ENCODE measurements at places on chromosomes 2 and 18. TPM values are rescaled to one million over a fixed set of nuclear protein-coding genes. Genes with fewer than 3 reads are reported as not detected.

GRCh38 chr2:172472446-172473033 is 45.2 kb downstream of the ITGA6 start:
- no peak for DNase-seq

- DNase-seq: no peak
These were observed 350.8 kb downstream of the ALK start for GRCh38 chr2:29570539-29570938.

- no peak for DNase-seq
These were observed 196.9 kb upstream of the CWC22 start for GRCh38 chr2:180203972-180204371.

DNA sequence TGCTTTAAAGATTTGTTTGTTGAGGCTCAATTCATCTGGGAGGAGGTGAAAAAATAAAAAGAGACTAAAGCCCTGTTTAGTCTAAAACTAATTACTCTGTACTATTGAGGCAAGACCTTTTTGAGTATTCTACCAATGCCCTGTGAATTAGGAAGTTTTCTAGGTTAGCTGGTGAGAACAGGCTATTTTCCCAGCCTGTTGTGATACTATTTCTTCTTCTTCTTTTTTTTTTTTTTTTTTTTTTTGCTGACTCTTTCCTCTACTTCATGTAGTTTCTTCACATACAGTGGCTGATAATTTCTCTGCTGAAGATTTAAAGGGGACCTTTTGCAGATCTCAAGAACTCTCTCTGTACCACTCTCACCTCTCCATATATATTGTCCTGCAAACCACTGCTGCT is 8.8 kb upstream of the TMEM87B start:
- no peak for DNase-seq

DNA sequence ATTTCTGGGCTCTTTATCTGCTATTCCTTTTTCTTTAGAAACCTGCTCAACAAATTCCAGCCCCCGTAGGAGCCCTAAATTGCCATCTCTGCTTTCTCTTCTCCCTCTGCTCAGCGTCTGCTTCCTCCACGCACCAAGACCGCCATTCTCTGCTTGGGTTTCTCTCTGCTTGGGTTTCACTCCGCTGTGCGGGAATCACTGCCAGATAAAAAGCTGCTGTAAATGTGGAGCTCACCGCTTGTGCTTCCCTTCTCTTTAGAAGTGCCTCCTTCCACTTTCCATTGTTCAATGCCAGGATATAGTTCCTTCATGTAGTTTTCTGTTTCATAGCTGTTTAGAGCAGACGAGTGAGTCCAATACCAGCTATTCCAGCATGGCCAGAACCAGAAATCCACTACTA is 45.9 kb downstream of the TMEM237 start:
- no peak for DNase-seq

- no peak for DNase-seq
These were observed 70.7 kb downstream of the TANK start for GRCh38 chr2:161230959-161231358.

- DNase-seq: no peak
These were observed 6.3 kb downstream of the IL1RL2 start for GRCh38 chr2:102193074-102193473.

GRCh38 chr2:73291093-73291460 is 2.3 kb downstream of the EGR4 start:
- DNase-seq: peak; percentile 81

DNA sequence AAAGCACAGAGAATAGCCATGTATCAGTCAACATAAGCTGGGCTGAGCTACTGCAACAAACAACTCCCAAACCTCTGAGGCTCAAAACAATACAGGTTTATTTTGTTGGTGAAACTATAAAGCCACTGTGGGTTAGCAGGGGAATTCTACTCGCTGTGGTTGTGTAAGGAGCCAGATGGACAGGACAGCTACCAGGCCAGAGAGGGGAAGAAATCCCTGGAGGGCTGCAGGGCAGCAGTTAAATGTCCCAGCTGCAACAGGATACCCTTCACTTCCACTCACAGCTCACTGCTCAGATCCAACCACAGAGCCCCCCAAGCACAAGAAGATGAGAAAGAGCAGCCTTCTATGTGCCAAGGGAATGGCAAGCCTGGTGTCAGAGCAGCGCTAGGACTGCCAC is 245.9 kb upstream of the RAB6C start:
- no peak for DNase-seq

DNA sequence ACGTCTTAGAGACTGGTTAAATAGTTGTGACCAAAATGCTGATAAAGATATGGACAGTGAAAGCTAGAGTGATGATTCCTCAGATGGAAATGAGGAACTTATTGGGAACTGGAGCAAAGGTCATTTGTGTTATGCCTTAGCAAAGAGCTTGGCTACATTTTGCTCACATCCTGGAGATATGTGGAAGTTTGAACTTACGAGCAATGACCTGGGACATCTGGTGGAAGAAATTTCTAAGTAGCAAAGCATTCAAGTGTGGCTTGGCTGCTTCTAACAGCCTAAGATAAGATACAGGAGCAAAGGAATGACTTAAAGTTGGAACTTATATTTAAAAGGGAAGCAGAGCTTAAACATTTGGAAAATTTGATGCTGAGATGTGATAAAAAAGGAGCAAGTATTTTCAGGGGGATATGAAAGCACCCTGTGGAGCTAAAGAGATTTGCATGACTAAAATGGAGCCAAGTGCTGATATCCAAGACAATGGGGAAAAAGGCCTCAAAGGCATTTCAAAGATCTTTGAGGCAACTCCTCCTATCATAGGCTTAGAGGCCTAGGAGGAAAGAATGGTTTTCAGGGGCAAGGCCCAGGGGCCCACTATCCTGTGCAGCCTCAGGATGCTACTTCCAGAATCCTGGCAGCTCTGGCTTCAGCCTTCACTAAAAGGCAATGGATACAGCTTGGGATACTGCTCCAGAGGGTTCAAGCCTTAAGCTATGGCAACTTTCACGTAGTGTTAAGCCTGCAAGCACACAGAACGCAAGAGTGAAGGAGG is 124.1 kb upstream of the KLHL14 start:
- DNase-seq: no peak

DNA sequence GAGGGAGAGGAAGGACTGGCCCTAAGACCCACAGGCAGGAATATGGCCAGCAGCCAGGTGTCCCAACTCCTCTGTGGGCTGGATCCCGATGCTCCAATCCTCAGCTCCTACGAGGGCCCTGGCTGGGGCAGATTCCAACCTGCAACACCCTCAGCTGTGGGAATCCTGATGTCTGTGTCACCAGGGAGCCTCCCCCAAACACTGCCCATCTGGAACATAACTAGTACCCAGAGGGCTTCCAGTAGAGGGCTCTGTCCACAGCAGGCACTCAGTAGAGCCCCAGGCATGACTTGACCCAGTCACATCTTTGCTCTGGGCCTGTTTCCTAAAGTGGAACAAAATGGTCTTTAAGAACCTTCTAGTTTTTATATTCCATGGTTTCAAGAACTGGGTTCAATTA is 20.6 kb upstream of the LOXHD1 start:
- DNase-seq: no peak

DNA sequence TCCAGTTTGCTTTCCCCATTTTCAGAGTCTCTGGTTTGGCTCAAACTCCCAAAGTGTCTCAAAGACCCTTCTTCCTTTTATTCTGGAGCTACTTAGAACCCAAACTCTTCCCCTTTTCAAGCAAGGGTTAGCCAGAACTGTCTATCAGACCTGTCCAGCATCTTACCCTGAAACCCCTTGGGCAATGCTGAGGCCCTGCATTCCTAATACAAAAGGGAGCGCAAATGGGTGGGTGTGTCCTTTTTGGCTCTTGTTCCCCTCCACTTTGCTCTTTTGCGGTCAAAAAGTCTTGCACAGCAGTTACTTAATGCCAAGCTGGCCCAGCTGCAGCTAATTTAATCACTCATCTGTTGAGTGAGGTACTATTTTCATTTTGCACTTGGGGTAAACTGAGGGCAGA is 231.2 kb upstream of the FOSL2 start:
- DNase-seq: no peak

- DNase-seq: no peak
These were observed 798.1 kb downstream of the CPS1 start for GRCh38 chr2:211354481-211354880.

- no peak for DNase-seq
These were observed 87.6 kb downstream of the MAIP1 start for GRCh38 chr2:200042944-200043343.

- no peak for DNase-seq
These were observed 389.2 kb downstream of the FBXO15 start for GRCh38 chr18:73758446-73758845.

DNA sequence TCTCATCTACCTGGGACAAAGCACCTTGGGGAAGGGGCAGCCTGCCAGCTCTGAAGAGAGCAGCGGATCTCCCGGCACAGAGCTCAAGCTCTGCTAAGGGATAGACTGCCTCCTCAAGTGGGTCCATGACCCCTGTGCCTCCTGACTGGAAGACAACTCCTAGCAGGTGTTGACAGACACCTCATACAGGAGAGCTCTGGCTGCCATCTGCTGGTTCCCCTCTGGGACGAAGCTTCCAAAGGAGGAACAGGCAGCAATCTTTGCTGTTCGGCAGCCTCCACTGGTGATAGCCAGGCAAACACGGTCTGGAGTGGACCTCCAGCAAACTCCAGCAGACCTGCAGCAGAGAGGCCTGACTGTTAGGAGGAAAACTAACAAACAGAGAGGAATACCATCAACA is 549.9 kb upstream of the LRATD1 start:
- no peak for DNase-seq

GRCh38 chr18:33924576-33924975 is 300.1 kb downstream of the NOL4 start:
- no peak for DNase-seq

GRCh38 chr2:176129813-176130146 is 275 bp downstream of the HOXD8 start:
- DNase-seq: peak; percentile 35

DNA sequence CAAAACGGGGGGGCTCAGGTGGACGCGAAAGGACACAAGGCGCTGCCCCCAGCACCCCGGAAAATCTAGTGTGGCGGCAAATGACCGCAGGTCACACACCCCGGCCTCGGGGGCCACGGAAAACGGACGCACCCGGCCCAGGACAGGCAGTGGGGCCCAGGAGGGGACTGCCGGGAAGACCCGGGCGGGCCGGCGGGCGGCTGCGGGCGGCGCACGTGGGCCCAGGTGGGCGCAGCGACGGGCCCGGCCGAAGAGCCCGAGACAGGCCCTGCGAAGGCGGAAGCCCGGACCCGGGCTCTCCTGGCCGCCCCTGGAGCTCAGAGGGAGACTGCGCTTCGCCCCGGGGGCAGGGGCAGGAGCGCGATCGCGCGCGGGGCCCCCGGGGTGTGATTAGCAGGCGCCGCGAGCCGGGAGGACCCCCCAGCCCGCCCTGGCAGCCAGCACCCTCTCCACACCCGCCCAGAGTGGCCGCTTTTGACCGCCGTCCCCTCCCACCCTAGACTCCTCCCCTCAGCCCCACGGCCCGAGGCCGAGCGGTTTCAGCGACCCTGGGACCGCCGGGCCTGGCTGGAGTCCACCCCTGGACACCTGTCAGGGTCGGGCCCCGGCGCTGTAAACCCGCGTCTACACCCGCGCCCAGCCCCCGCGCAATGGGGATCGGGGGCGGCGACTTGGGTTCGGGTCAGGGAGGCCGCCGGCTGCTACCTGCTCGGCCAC is 773 bp downstream of the MBP start:
- DNase-seq: no peak

DNA sequence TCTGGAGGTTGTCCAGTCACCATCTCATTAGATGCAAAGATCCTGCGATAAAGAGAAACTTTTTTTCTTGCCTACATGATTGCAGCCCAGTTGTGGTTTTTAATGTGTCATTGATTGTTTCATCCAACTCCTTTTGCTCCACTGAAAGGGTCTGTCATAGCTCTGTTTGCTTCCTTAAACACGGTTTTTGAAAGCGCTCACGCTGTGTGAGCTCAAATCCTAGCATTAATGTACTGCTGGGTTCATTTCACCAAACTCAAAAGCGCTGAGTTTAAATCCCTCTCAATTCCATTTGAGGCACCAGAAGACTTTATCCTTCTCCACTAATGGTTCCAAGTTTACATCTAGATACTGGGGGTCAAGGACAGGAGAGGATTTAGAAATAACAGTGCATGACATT is 53.6 kb downstream of the CDK15 start:
- DNase-seq: no peak

- DNase-seq: no peak
These were observed 48.0 kb downstream of the ARHGAP15 start for GRCh38 chr2:143177096-143177786.

GRCh38 chr18:37199741-37200140 is 365.9 kb downstream of the CELF4 start:
- no peak for DNase-seq

DNA sequence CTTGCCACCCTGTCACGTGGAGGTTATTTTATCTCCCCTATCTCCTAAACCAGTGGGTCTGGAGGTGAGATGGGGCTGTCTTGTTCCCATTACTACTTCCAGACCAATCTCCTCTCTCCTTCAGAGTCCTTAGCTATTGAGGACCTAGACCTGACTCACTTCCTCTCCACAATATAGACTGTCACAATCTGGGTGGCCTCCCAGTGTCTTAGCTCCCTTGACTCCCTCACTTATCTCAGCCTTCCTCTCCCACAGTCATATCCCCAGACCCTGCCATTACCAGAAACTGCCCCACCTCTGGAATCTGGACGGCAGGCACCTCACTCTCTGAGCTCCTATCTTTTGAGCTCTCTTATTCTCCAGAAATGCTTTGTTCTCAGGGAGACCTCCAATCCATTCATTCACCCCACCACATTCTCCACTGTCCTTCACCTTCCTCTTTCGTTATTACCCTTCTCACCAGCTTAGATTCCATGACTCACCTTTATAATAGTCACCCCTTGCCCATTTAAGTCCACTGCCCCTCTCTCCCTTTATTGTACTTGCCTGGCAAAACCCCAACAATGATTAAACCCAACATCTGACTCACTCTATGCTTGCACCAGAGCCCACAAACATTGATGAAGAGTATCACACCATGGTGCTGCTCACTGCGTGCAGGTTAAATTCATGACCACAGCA is 23.3 kb upstream of the SIX3 start:
- no peak for DNase-seq

DNA sequence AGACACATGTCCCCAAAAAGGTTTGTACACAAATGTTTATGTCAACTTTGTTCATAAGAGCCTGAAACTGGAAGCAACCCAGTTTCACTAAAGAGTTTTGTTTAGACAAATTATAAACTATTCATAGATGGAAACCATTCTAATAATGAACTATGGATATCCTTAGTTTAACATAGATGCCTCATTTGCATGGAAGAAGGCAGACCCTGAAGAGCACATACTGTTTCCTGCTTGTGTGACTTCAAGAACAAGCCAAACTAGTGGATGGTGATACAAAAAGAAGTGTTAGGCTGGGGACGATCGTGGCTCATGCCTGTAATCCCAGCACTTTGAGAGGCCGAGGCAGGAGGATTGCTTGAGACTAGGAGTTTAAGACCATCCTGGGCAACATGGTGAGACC is 48.1 kb downstream of the ACOXL start:
- DNase-seq: no peak

FAM210A gene
- total RNA-seq: 22.5 TPM

CYP27C1 gene
- total RNA-seq: 2.3 TPM

CD207 gene
- total RNA-seq: not detected

NEB gene
- 0.98 TPM for total RNA-seq

LRRTM1 gene
- 1.1 TPM for total RNA-seq

UPP2 gene
- total RNA-seq: not detected

PIEZO2 gene
- total RNA-seq: 3.9 TPM

HJURP gene
- total RNA-seq: 49.7 TPM

MPP4 gene
- not detected for total RNA-seq

TRIM43 gene
- not detected for total RNA-seq

ARHGAP28 gene
- total RNA-seq: 7.9 TPM

TMEM178A gene
- total RNA-seq: 7.5 TPM

CIDEA gene
- not detected for total RNA-seq

COLEC12 gene
- 0.59 TPM for total RNA-seq
